Glomerular endothelial cell (primary cell): ENCODE measurements at places on chromosomes 7 and 10. TPM values are rescaled to one million over a fixed set of nuclear protein-coding genes. Genes with fewer than 3 reads are reported as not detected.

The LRRN3 gene
- 0.05 and 0.76 TPM in 2 replicates for total RNA-seq

The AEBP1 gene
- total RNA-seq, result 12.1 and 40.8 TPM in 2 replicates

The SCIN gene
- total RNA-seq, result 0.35 and 0.58 TPM in 2 replicates

The SRGN gene
- 380 and 694 TPM in 2 replicates for total RNA-seq

The FEZF1 gene
- total RNA-seq, result not detected in 2 replicates

The HTR5A gene
- not detected in 2 replicates for total RNA-seq

The PTF1A gene
- total RNA-seq, result not detected in 2 replicates

The PROSER2 gene
- 12.7 and 17.1 TPM in 2 replicates for total RNA-seq

The ANKRD61 gene
- not detected in 2 replicates for total RNA-seq

- DNase-seq, result no peak
Observed at GRCh38 chr10:98748298-98748697, 301.6 kb upstream of the HPS1 start.

GRCh38 chr7:95264363-95264891, 59.9 kb downstream of the PON1 start:
- DNase-seq, result no peak

- DNase-seq, result no peak
Observed at GRCh38 chr7:129225931-129226572, 1.2 kb downstream of the AHCYL2 start.

- no peak for DNase-seq
Observed at GRCh38 chr10:52619052-52619451, 153.5 kb downstream of the MBL2 start.

DNA sequence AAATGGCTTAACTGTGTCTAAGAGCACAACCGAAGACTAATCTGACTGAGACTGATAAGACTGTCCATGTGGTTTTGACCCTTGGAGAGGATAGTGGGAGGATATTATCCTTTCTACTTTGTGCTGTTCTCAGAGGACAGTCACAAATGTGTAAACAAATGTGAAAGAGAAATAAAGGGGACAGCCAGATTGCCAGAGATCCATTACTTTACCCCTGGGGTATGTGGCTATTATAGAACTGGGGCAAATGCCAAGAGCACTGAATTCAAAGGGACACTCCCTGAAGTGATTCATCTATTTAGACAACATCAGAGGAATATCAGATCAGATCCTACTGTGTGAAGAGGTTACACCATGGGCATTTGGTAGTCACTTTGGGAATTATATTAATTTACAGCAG, 154.7 kb downstream of the RNLS start:
- DNase-seq, result no peak

DNA sequence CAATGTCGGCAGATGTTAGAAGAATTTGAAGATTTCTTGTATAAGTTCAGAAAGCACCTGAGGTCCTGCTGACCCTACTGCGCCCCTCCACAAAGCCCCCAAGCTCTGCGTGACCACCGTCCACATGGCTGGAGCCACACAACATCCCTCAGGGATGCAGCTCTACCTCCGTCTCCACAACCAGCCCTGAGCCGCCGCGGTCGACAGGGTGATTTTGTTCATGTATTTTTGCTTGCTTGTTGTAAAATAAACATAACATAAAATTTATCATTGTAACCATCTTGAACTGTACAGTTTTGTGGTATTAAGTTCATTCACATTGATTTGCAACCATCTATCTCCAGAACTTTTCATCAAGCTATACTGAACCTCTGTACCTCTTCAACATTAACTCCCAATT, 50.5 kb downstream of the CPXM2 start:
- DNase-seq, result no peak

DNA sequence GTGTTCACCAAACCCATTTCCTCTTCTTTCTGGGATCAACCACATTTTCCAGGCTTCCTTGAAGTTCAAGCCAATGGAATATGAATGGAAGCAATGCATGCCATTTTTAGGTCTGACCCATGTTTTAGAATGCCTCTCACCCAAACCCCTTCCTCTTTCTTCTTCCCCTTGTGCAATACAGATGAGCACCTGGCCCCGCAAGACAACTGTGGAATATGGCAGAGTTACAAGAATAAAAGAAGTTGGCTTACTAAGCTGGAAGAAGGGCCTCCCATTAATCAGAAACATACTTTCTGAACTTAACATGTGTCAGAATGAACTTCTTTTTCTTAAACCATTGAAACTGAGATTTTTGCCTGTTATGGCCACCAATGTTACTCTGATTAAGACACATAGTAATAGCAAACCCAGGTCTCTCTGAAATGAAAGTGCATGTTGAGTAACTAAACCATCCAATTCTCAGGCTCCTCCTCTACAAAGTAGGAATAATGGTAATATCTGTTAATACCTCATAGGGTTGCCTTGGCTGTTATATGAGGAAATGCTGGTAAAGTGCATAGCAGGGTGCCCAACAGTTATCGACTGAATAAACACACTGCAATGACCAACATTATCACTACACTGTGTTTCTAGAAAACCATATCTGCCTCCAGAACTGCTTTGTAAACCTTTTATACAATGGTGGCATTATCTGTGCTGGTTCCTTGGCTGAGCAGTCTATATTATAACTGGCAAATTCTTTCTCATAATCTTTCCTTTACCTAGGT, 382.2 kb upstream of the NRP1 start:
- DNase-seq, result no peak

DNA sequence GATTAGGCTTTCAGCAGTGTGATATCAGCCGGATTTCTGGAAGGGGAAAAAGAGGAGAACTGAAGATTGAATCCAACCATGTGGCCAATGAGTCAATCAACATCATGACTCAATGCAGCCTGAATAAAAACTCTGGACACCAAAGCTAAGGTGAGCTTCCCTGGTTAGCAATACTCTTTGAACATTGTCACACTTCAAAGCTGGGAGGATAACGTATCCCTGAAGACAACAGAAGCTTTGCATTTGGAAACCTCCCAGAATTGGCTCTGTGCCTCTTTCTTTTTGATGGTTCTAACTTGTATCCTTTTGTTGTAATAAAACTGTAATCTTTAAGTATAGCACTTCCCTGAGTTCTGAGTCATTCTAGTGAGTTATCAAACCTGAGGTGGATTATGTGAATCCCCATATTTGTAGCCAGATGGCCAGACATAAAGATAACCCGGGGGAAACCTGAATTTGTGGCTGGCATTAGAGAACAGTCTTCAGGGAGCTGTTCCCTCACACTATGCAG, 284.4 kb downstream of the IPMK start:
- no peak for DNase-seq

- no peak for DNase-seq
Observed at GRCh38 chr7:94008537-94008936, 4.4 kb upstream of the BET1 start.

DNA sequence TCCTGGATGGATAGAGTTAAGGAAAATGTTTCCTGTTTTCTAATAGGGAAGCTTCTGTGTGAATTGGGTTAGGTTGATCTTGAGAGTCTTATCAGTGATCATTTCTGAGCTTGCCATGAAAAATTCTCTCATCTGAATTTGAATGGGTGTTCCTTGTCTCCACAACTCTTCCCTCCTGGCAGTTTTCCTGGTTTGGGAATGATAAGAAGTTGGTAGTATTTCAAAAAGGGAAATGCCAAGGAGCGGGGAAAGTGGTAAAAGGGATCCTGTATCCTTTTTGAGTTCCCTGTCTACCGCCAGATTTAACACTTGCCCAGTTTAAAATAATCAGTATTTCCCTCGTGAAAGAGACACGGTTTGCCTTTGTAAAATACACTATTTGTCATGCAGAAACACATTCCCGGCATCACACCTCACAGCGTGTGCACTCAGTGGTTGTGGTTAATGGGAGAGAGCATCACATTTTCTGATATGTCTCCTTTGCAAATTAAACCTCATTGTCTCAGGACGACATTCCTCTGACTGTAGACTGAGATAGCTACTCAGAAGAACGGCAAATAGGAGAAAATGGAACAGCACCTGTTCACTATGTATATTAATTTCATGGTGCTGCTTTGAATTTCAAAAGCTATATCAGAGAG, 113.2 kb upstream of the IFRD1 start:
- no peak for DNase-seq

- DNase-seq, result no peak
Observed at GRCh38 chr7:144709066-144709465, 126.8 kb downstream of the TPK1 start.

- no peak for DNase-seq
Observed at GRCh38 chr7:149816794-149817193, 21.4 kb upstream of the ZNF862 start.

GRCh38 chr10:121771966-121772365, 155.9 kb downstream of the ATE1 start:
- DNase-seq, result no peak

DNA sequence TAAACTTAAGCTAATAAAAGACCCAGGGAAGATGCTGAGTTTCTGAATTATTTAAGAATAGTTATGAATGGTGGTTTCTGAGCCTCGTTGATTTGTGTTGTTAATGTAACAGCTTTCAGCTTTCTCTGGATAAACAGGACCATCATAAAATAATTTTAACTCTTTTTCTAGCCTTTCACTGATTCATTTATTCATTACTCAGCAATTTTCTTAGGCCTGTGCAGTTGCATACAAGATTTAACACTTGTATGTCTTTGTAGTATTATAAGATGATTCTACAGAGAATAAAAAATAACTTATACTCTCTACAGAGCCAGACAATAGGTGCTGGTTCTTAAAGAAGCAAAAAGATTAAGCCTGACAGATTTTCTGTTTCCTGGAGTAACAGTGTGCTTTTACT, 29.3 kb downstream of the TMEM196 start:
- DNase-seq, result no peak

- no peak for DNase-seq
Observed at GRCh38 chr10:115026056-115026745, 67.0 kb upstream of the ATRNL1 start.

DNA sequence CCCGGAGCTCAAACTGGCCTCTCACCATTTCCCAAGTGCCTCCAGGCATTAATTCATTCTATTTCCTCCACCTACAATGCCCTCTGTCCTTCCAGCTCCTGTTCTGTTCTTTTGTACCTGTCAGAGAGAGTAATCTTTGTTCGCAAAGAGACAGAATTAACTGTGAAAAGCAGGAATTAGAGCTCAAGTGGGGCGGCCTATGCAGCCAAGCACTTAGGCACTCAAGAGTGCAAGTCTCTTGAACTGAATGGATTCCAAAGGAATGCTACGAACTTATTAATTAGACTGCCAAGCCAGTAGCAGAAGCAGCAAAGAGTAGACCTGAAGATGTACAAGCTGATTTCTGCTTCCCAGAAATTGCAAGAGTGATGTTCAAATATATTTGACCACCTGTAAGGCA, 338.3 kb upstream of the AUTS2 start:
- DNase-seq, result no peak

GRCh38 chr7:29354340-29354739, 159.8 kb downstream of the CHN2 start:
- no peak for DNase-seq

DNA sequence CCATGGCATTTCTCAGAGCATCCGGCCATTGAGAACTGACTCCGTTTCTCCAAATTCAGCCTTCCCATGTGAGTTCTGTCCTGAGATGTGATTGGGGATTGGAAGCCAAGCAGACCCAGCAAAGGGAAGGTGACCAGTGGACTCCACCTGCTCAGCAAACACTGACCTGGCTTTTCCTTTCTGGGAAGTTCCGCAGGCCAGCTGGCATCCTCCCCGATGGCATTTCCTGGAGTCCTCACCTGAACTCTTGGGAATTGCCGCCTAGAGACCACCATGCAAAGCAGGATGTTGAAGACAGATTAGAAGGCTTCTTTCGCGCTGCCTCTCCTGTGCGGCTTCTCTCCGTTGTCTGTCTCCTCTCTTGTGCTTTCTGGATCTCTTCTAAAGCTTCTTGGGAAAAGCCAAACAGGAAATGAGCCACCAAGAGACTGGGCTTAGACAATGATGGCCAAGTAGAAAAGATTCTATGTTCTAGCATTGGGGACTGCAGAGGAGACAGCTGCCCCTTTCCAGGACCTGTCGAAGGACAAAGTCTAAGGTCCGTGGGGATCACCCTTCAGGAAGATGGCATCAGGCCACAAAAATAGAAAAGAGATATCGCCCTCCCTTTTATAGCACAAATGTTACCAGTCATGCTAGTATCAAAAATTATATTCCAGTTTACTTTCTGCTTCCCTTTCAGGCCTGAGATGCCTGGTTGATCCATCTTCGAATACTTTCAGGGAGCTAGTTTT, 103.7 kb upstream of the INSYN2A start:
- no peak for DNase-seq
